ENCODE measurements at places on chromosomes 2 and 18. TPM values are rescaled to one million over a fixed set of nuclear protein-coding genes. Genes with fewer than 3 reads are reported as not detected.

Gene UPP2
- polyA plus RNA-seq: not detected

Gene MC5R
- polyA plus RNA-seq: not detected

- no peak for DNase-seq
Measured at GRCh38 chr18:25192065-25192464, 159.9 kb downstream of the ZNF521 start.

DNA sequence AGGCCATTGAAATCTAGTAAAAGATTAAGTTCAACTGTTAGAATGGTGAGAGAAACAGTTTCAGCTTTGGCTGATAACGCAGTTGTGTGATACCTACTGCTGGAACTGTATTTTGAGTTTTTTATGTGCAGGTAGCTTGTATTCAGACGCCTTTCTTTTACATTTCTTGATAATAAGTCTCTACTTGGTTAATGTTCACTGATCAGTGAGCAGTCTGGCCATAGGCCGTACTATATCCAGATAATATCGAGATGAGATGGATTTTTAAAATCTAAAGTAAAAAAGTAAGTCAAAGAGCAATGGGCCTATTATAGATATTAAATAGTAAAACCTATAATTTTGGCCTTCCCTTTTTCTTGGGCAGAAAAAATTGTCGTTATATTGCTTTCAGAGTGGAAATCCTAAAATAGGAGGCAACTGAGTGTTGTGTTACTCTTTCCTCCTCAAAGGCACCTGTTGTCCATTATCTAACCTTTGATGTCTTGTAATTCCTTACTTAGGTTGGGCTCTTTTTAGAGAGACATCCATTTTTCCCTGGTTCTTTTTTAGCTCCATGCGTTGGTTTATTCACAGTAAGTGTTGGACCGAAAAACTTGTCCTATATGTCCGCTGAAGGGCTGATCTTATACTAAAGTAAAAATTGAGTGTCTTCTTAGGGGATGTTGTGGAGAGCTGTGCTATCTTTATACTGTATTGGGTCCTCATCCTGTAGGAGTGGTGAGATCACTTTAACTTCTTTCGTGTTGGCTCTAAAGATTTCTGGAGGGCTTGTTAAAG is 1.7 kb downstream of the EML4 start:
- no peak for DNase-seq

DNA sequence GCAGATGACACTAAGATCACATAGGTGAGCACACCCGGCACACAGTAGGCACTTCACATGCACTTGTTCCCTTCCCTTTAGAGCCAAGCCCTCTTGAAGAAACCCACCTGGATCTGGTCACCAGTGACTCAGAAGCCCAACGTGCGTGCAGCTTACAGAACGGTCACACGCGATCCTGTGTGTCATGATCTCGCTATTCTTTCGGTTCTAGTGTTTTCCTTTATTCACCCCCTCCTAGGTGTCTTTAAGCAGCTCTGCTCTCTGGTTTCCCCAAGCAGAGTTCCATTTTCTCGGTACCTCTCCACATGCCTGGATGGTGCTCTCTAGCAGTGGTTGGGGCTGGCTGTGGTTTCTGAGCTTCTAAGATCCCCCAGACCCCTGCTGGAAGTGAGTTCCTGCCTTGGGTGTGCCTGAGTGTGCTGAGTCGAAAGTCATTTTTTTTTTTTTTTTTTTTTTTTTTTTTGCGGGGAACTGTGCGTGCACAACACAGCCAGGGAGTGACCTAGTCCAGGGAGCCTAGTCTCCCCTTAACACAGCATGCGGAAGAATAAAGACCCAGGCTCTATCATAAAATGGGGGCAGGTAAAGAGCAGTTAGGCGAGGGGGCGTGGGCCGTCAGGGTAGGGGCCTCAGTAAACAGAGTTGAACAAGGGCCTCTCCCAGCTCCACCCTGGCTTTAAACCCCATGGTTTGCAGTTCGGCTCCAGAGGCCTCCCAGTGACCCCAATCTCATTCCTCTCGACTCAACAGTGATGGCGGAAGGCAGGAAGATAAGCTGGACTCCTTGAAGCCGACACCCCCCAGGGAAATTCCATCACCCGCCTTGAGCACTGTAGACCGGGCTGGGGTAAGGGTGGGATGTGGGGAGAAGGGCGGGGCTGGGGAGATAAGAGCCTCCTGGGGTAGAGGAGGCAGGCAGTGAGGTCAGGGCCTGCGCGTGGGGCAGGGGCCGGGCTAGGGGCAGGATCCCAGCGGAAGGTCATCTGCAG is 29.8 kb upstream of the DNMT3A start:
- no peak for DNase-seq

DNA sequence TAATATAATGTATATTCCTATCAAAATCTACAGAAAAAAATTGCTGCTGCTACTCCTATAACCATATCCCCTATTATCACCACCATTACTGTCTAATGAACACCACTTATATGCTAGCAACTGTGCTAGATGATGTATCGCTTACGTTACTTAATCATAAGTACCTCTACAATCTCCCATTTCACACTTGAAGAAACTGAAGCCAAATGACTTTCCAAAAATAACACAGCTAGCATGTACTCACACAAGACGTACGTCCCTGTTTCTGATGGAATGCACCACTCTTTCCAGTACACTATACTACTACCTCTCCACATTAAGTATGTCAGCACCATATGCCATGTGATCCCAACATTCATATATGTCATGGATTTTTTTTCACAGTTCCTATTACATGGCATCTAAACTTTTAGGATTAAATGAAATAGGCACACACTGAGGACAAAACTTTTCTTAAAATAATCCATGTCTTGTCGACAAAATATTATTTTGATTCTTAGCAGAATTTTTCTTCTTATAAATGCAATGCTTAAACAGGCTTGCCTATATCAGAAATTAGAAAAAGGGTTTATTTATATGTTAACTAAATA is 112.8 kb downstream of the NBAS start:
- DNase-seq: no peak

- no peak for DNase-seq
Measured at GRCh38 chr2:138504546-138505235, 3.1 kb downstream of the SPOPL start.

All from BJ (cell line).